ENCODE measurements at places on chromosomes 7 and 10.

DNA sequence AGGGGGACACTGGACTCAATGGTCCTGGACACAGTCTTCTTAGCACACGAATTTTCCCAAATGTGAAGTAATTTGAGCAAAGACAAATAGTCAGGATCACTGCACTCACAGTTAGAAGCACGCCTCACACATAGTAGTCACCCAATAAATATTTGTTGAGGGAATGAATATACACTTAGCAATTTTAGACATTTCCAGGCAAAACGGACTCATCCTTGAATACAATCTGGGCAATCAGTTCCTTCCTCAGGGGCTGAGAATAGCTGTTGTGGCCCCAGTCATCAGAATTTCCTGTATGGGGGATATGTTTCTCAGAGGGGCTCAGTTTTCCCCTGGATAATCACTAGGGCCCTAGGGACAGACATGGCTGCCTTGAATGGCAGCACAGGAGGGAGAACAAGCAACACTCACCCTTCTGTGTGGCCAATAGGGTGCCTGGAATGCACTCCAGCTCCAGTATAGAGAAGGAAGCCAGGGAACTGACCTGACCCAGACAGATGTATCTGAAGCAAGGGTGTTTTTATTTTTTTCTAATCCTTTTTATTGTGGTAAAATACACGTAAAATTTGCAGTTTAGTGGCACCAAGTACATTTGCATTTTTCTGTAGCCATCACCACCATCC, 282.7 kb upstream of the ZNF32 start:
- no peak for DNase-seq

- DNase-seq, result no peak
These were observed 135.6 kb downstream of the VPS41 start for GRCh38 chr7:38773430-38773829.

GRCh38 chr10:23293973-23294590, 50.5 kb downstream of the C10orf67 start:
- no peak for DNase-seq

DNA sequence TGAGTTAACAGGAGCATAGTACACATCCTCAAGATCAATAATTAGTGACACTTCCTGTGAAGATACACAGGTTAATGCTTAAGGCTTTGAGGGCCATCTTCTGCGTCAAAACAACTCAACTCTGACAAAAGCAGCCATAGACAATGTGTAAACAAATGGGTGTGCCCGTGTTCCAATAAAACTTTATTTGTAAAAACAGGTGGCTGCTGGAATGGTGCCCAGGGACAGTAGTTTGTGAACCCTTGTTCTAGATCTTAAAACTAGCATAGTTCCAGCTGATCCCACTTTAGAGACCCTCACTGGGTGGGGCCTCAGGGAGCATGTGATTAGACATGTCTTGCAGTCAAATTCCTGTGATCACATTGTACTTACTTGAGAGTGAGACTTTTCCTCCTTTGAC, 7.8 kb downstream of the OR2A14 start:
- no peak for DNase-seq

GRCh38 chr7:139869886-139870285, 40.8 kb downstream of the TBXAS1 start:
- no peak for DNase-seq
